Activated T-helper 1 cell treated with anti-CD3 and anti-CD28 coated beads, Interleukin-2, amount 50 U/mL, for 16 hours (primary cell): ENCODE measurements at places on chromosomes 3 and 15.

- no peak for DNase-seq
Observed at GRCh38 chr3:73768524-73769308, 144.0 kb upstream of the PDZRN3 start.

- no peak for DNase-seq
Observed at GRCh38 chr3:550471-550870, 353.9 kb downstream of the CHL1 start.

DNA sequence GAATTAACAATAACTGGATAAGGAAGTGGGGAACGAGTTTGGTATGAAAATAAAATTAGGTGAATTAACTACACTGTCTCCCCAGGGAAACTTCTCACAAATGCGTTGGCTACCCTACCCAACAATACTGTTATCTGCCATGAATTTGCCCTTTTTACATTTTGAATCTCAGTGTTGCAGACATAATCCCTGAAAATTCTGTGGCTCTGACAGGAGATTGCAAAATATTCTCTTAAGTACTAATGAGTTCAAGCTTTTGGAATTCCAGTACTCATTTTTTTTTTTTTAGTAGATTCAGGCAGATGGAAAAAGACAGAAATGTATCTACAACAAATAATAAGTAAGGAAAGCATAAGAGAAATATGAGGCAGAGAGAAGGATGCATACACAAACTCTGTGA lies 332.6 kb downstream of the LSAMP start:
- no peak for DNase-seq

- DNase-seq = no peak
Observed at GRCh38 chr3:182722907-182723306, 70.4 kb upstream of the ATP11B start.

GRCh38 chr15:44264148-44264547 lies 24.4 kb upstream of the GOLM2 start:
- no peak for DNase-seq

GRCh38 chr3:126556637-126557414 lies 1.9 kb downstream of the C3orf22 start:
- no peak for DNase-seq

- no peak for DNase-seq
Observed at GRCh38 chr3:170469151-170470062, 50.7 kb downstream of the CLDN11 start.

DNA sequence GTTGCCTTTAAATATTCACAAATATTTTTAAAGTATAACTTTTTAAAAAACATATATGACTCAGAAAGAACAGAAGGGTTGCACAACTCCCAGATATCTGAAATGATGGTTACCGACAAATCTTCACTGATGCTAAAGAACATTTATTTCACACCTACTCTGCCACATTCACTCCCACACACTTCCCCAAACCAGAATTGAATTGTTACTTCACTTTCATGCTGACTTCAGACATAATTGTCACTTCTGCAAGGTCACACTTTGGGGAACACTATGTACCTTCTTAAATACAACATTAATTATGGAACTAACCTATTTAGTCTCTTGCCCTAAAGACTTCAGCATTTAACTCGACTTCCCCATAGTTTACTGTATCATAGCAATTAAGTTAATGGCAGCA lies 795.1 kb downstream of the FHIT start:
- DNase-seq = no peak

- no peak for DNase-seq
Observed at GRCh38 chr3:189900578-189900977, 220.1 kb downstream of the P3H2 start.

DNA sequence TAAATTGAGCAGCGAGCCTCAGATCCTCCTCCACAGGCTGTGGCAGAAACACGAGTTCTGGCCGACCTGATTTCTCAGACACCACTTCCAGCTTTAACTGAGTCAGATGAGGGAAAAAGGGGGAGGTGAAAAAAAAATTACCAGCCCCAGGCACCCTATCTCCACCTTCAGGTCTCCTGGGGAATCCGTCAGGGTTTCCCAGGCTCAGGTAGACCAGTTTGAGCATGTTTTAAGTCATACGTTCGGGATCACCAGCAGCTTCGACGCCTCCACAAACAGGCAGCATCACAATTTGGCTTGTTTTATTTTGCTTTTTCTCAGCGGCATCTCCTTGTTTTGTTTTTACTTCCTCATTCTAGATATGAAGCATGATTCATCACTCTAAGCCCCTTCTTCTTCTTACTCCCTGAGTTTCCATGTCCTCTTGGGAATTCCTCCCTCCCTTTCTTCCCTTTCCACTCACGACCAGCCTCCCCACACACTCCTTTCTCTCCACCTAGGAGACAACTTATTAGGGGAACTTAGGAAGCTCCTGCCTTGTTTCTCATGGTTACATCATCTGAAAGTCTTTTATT lies 190.1 kb downstream of the ZNF621 start:
- no peak for DNase-seq

GRCh38 chr3:70943886-70944285 lies 631.4 kb upstream of the MDFIC2 start:
- no peak for DNase-seq

DNA sequence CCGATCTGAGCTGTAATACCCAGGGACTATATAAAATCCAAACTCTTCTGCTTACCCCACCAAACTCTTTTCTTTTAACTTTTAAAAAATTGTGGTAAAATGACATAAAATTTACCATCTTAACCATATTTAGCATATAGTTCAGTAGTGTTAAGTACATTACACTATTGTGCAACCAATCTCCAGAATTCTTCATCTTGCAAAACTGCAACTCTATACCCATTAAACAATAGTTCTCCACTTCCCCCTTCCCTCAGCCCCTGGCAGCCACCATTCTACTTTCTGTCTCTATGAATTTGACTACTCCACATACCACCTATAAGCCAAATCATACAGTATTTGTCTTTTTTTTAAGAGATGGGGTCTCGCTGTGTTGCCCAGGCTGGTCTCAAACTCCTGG lies 38.7 kb downstream of the SENP8 start:
- DNase-seq = no peak

DNA sequence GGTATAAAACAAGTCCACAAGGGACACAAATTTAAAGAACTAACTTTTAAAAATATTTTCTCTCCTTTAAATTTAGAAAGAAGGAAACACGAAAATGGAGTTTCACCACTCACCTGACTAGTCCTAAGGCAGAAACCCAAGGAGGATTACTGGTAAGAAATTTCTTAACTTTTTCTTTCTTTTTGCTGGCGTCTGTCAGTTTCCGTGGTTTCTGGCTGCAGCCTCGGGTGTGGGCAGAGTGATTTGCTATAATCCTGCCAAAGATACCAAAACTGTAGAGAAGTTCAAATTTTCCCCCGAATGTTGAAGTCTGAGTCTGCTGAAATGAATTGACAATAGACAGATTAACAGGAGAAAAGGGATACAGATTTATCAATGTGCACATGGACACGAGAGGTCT lies 843.6 kb upstream of the ALCAM start:
- DNase-seq = no peak

GRCh38 chr3:67418426-67419217 lies 235.8 kb downstream of the SUCLG2 start:
- no peak for DNase-seq

GRCh38 chr3:193080821-193081365 lies 160.1 kb upstream of the PLAAT1 start:
- no peak for DNase-seq

DNA sequence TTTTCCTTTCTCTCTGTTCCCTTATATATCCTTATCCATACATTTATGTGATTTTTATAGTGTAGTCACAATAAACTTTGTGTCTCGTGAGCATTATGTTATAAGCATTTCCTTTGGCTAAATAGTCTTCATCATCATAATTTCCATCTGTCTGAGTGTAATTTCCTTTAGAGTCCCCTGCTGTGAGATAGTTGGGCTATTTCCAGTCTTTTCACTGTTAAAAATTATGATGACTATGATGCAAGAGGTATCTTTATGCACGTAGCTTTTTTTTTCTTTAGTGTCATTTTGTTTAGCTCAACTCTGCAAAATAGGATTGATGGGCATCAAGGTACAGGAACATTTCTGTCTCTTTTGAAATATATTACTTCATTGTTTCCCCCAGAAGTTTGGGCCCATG lies 26.9 kb upstream of the CA12 start:
- DNase-seq = no peak

GRCh38 chr15:84685304-84685703 lies 27.3 kb upstream of the NMB start:
- no peak for DNase-seq

GRCh38 chr15:31840849-31841476 lies 189.4 kb upstream of the CHRNA7 start:
- no peak for DNase-seq

GRCh38 chr15:25969886-25970285 lies 106.8 kb upstream of the ATP10A start:
- DNase-seq = no peak

DNA sequence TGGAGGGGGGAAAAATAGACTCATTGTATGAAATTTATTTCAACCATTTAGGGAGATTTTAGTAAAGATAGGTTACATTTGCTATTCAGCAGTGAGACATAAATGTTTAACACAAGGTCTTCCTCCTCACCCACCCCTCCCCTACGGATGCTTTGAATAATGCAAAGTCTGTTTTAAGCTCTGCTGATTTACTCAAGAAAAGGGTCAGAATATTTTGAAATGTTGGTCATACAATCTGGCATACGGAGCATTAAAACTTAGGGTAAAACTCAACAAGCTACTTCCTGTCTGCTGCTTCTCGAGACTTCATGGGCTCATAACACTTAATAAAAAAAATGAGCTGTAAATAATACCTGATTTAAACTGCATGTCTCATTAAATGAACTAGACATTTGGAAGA lies 156.3 kb downstream of the WNT5A start:
- no peak for DNase-seq

DNA sequence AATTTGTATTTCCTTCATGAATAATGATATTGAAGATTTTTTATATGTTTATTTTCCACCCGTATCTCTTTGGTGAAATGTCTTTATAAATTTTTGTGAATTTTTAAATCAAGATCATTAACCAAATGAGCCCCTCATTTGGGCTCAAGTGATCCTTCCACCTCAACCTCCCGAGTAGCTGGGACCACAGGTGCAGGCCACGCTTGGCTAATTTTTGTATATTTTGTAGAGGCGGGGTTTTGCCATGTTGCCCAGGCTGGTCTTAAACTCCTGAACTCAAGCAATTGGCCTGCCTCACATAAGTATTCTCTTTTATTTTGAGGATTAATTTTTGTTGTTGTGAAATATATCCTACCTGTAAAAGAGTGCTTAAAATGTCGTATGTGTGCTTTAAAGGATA lies 4.9 kb downstream of the BBS4 start:
- DNase-seq = no peak

GRCh38 chr15:76669521-76670207 lies 235.5 kb downstream of the SCAPER start:
- no peak for DNase-seq

- DNase-seq = no peak
Observed at GRCh38 chr15:35834866-35835265, 288.9 kb upstream of the DPH6 start.

DNA sequence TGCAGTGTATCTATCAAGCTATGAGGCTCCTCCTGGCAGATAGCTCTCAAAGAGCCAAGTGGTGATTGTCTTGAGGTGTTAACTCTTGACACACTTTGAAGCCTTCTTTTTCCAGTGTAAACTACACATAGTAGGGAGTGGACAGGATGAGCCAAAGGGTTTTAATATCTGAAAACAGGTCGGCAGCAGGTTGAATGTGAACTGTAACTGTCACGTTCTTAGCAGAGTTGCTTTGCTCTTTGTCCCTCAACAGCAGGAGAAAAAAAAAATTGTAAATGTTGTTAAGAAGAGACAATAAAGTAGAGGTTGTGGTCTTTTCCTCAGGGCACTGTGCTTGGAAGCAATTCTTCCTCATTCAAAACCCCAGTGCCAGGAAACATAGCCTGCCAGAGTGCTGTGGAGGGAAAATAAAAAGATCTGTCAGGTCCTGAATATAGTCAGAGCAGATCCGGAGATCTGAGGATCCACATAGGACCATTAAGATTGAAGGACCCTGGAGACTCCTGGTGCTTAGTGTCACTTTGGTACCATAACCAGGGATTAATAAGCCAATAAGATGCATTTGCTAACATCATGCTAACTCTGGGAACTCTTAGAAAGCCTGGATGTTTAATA lies 229.7 kb downstream of the NAALADL2 start:
- DNase-seq = no peak

- no peak for DNase-seq
Observed at GRCh38 chr3:110301781-110302180, 769.8 kb upstream of the NECTIN3 start.

GRCh38 chr3:112043621-112044201 lies 9.2 kb downstream of the TMPRSS7 start:
- DNase-seq = peak; percentile 15

DNA sequence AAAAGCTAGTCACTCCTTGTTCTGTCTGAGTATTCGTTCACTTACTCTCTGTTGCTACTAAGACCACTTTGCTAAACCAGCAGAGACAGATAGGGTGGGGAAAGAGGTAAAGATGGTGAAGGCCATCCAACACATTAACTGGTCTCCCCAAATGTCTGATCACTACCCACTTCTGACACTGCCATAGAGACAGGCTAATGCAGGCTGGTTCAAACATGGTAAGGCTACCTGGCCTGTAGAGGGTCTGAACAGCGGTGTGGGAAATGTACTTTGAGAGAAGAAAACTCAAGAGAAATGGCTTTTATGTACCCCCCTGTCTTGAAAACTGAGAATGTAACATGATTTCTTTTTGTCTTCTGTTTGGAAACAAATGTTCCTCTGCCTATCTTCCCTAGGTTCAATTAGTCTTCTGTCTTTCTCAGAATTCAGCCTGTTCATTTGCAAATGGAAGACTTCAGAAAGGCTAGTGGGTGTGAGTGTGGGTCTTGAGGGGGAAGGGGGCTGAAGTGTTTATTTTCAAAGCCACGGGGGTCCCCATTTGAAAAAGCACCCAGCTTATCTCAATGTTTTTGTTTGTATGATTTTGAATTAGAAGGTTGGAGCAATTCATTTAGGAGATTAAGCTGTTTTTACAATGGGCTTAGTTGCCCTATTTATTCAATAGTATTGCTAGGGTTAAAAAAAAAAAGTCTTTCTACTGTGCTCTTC lies 15.8 kb downstream of the ALDH1A2 start:
- DNase-seq = no peak

DNA sequence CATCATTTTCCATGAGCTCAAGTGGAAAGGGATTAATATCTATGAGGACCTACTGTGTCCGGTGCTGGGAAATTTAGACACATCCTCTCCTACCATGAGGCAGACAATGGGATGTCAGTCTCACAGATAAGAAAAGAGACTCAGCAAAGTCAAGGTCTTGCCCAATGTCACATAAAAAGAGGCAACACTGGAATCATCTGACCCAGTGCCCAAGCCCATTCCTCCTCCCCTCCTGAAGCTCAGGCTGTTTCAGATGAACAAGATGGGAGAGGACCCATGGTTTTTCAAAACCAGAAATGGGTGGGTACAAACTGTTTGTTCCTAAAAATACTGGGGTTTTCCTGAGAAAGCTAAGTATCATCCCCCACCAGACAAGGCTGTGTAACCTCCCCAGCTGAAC lies 22.2 kb downstream of the POC1A start:
- no peak for DNase-seq

- no peak for DNase-seq
Observed at GRCh38 chr15:50189633-50190032, 7.6 kb downstream of the SLC27A2 start.
